Foreskin keratinocyte (primary cell): ENCODE measurements at places on chromosomes 2 and 18. TPM values are rescaled to one million over a fixed set of nuclear protein-coding genes. Genes with fewer than 3 reads are reported as not detected.
A peak's percentile ranks its signal among the peaks of the same experiment; 100 is the strongest.

DNA sequence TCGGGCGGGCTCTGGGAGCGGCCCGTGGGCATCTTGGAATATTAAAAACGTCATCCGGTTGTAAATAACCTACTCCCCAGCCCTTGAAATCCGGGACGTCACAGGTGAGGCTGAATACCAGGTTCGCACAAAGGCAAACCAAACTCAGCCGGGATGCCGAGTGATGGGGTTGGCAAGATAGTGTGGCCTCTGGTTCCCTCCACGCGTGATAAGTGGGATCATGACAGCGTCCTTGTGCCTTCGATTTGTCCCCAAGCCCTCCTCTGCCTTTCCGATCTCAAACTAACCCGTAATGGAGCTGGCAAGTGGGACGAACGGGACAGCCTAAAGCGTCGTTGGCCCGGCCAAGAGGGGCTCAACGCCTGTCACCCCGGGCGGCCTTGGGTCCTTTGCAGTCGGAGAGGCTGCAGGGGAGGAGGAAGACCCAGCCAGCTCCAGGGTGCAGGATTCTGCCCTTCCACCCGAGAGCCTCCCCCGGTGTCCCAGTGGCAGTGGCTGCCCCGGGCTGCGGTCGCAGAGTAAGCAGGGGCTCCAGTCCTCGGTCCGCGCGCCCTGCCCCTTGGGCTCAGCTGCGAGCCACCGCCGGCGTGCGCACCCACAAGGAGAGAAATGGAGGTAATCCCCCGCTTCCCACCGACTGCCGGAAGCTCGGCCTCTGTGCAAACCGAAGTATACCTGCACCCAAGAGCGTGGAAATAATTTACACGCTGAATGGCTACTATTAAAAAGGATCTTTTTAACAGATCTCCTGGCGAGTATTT lies 13.4 kb upstream of the PAX3 start:
- DNase-seq: no peak

GRCh38 chr2:187857826-187858225 lies 303.6 kb upstream of the TFPI start:
- DNase-seq: no peak

The TLX2 gene
- 0.04 TPM in 1 of 2 replicates, not detected in the other for polyA plus RNA-seq

The NFU1 gene
- polyA plus RNA-seq: 60.1 and 63.0 TPM in 2 replicates

The NYAP2 gene
- not detected in 2 replicates for polyA plus RNA-seq

GRCh38 chr2:230068651-230069055 lies at the start of gene SLC16A14:
Gene SLC16A14, minus strand, starts transcription at chr2:230068924. Its CDS starts 9,572 bp downstream, at chr2:230059352.
- DNase-seq: peak; percentile 32

The RRM2 gene
- polyA plus RNA-seq: 97.0 and 119 TPM in 2 replicates

The COL4A3 gene
- polyA plus RNA-seq: 0.01 and 0.12 TPM in 2 replicates

GRCh38 chr18:73793386-73793785 lies 354.2 kb downstream of the FBXO15 start:
- DNase-seq: peak; percentile 81

The LIMS2 gene
- 0.24 and 0.30 TPM in 2 replicates for polyA plus RNA-seq

The RNF25 gene
- polyA plus RNA-seq: 38.3 and 40.2 TPM in 2 replicates

- no peak for DNase-seq
These were observed 4.8 kb upstream of the STAT4 start for GRCh38 chr2:191155608-191156071.
